Erythroblast (primary cell): ENCODE measurements at places on chromosomes 13 and 19.

DNA sequence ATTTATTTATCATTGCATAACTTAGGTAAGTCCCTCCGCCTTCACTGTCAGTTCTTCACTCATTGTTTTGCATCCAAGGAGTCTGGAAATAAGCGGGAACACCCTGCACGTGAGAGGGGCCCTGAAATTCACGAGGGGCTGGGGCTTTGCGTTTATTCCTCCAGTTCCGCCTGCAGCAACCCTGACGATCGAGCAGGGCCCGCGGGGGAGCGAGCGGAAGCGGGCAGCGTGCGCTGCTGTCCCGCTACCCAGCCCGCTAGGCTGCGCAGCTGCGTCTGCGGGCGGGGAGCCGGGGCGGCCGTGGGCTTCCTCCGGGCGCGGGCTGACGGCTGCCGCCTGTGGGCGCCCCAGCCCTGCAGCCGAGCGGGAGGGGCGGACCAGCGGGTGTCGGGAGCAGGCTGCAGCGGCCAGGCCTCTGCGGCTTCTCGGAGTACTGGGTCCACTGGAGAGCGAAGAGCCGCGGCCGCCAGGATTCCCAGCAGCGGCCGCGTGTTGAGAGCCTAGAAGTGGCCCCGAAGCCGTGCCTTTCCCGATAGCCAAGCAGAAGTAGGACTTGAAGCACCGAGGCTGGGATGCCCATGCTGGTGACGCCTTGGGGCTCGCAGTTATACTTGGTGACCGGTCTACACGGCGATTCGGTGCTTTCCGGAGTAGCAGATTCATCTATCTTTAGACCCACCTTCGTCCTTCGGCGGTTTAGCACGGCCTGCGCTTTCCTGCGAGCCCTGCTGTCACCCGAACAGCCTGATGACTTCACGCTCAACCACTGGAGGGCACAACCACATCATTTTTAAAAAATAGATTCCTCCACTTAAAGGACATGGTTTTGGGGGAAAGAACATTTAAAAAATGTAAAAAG, 32.9 kb upstream of the SACS start:
- peak; percentile 76 for DNase-seq

- no peak for DNase-seq
Observed at GRCh38 chr19:18304208-18304457, 18.7 kb downstream of the LSM4 start.

DNA sequence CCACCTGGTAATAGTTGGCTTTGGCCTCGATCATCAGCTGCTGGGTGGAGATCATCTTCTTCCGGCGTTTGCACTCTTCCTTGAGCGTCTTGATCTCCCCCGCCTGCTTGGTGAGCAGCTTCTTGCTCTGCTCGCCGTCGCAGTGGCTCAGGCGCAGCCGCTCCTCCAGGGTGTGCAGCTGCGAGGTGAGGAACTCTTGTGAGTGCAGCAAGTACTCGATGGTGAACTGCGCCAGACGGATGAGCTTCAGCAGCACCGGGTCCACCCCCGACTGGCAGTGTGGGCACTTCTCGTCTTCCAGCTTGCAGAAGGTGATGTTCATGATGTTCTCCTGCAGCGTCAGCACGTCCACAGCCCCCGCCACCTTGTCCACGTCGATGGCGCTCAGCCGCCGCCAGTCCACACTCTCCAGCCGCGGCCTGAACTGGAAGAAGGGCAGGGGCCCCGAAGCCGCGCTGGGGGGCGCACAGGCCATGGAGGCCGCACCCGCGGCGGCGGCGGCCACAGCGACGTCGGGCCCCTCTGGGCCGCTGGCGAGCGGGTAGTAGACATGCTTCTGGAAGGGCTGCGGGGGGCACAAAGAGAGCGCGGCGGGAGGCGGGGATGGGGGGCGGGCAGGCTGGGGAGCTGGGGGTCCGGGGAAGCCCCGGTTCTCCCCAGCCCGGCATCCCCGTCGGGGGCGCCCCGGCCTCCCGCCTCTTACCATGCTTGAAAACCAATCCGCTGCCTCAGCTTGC, 3.0 kb downstream of the DZIP1 start:
- no peak for DNase-seq

DNA sequence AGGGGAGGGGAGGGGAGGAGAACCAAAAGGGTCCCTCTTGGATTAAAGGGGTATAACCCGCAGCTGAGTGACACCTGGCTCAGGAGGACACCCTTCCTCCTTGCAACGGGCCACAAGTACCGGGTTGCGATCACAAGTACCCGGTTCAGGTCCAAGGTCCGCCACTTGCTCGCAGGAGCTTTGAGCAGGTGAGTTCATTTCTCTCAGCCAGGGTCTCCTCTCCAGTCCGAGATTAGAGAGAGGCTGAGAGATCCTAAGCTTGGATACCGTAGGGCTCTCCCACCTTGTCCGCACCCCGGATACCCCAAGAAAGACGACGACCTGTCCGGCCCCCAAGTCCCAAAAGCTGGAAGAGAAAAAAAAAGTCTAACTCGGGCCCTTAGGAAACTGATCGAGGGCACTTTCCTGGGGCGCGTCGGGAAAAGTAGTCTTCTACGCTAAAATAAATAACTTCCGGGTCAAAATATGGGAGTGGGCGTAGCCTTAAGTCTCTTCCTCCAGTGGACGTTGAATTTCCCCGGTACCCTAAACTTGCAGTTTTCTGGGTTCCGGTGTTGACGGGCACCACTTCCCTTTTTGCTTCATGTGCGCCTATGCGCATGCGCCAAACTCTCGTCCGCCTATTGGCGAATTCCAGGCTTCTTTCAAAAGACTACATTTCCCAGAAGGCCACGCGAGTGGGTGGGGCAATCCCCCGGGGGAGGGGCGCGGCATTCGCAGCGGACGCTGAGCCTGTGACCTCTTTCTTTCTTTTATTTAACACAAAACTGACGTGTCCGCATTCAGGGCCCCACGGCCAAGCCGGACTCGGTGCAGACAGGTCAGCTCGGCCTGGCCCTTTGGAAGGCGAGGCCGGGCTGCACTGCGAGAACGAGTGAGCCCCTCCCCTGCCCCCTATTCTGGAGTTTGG, 4.4 kb downstream of the C19orf67 start:
- peak; percentile 99 for DNase-seq

DNA sequence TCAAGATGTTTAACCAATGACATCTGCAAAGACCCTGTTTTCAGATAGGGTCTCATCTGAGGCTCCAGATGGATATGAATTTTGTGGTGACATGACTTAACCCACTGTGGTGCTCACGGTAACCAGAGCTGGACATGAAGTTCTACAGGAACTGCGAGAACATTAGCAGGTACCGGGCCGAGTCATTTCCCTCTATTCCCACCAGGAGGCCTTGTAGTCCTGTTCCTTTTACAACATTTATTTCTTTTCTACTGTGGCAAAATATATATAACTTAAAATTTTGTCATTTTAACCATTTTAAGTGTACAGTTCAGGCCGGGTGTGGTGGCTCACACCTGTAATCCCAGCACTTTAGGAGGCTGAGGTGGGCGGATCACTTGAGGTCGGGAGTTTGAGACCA, 7.6 kb upstream of the TSPAN16 start:
- peak; percentile 35 for DNase-seq

- no peak for DNase-seq
Observed at GRCh38 chr19:40740747-40741146, 9.5 kb downstream of the ACTMAP start.

- peak; percentile 71 for DNase-seq
Observed at GRCh38 chr19:15629003-15629880, 11.5 kb upstream of the CYP4F3 start.

- DNase-seq: no peak
Observed at GRCh38 chr19:31262725-31263191, 86.5 kb downstream of the TSHZ3 start.

- no peak for DNase-seq
Observed at GRCh38 chr13:102286326-102286725, 115.5 kb downstream of the FGF14 start.

DNA sequence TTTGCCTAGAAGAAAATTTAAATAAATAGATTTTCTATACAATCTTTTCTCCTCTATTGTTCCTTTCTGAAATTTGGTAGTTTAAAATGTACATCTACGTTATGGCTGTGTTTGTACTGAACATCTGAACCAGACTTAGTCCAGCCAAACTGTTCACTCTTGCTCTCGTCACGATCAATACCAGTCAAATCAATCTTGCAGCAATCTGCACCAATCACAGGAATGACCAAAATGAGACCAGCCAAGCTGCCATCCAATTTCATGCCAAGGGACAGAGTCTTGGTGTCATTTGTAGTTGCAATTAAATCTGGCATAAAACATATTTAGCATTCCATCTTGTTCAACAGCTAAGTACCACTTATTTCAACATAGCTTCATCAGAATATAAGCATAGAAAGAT, 156.6 kb downstream of the IRS2 start:
- no peak for DNase-seq

- no peak for DNase-seq
Observed at GRCh38 chr13:30021611-30022010, 171.2 kb upstream of the UBL3 start.

- no peak for DNase-seq
Observed at GRCh38 chr19:31530781-31531180, 181.5 kb upstream of the TSHZ3 start.

DNA sequence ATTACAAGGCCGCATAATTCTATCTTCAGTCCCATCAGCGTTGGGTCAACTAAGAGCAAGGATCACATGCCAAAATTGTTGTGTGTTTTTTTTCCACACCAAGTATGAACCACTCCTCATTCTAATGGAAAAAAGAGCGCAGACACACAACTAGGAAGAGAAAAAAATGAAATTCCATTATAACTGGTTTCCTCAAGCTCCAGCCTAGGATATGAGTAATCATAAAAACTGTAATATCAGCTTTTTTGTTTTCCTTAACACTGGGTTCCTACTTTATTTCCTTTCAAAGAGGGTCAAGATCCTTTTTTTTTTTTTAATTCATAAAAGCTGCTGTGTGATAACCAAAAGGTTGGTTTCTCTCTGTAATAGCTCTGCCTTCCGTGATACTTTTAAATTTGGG, 19.4 kb downstream of the TSHZ3 start:
- DNase-seq: no peak

DNA sequence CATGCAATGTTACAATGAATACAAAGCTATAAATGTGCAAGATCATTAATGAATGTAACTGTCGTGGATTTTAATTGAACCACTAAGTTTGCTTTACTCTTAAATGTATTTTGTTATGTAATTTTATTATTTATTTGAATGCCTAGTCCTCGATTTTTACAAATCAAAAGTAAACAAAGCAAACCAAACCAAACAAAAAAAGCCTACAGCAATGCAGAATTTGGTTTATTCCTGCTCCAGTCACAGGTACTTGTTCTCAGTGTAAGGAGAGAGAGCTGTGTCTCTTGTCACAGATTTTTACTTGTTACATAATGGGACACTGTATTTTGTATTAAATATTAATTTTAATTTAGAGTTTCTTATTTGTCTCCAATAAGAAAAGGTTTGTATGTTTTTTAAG, 584.3 kb upstream of the SLITRK6 start:
- no peak for DNase-seq

- peak; percentile 89 for DNase-seq
Observed at GRCh38 chr13:50080911-50081678, 65.9 kb downstream of the KCNRG start.

DNA sequence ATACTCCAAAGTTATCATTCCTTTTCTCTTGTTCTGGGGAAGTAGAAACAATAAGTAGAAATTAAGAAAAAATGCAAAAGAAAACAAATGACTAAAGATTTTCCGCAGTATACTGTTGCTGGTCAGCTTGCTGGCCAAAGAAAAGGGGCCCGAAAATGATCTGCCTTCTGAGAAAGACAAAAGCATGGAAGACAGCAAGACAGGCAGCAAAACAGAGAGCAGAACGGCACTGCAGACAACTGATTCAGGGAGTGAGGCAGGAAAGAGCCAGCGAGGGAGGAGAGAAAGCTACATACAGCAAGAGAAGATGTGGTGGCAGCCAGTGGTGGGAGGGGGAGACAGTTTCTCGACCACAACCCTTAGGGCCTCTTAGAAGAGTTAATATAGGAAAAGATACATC, 5.3 kb upstream of the DOCK9 start:
- DNase-seq: no peak

- no peak for DNase-seq
Observed at GRCh38 chr13:67150608-67151007, 79.5 kb downstream of the PCDH9 start.

DNA sequence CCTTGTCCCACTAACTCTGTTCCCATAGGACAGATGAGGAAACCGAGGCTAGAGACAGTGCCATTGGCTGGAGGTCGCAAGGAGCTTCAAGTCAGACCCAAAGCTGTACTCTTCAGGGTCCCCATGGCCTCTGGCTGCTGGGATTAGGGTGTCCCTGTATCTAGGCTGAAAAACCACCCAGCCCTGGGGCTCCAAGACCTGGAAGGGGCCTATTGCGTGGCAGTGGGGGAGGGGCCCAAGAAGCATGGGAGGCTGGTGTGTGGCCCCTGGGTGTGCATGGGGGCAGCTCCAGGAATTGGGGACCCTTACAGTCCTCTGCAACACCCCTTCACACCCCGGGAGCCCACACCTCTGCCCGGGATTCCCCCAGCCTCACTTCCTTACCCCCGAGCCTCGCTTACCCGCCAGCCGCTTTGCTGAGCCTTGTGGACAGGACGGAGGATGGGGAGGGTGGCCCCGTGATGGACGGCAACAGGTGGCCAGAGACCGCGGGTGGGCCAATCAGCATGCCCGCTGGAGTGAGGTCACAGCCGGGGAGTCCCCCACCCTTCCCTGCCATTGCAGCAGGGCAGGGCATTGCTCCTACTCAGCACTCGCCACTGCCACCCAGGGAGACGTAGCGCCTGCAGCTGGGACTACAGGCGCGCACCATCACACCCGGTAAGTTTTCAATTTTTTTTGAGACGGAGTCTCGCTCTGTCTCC, at the start of gene JSRP1:
Gene JSRP1 (minus strand): TSS at position 436 of the 704 bp plus-strand sequence. CDS start 1,103 bp downstream, outside the sequence.
- DNase-seq: no peak

- DNase-seq: no peak
Observed at GRCh38 chr19:36049080-36049698, 4.9 kb downstream of the THAP8 start.

DNA sequence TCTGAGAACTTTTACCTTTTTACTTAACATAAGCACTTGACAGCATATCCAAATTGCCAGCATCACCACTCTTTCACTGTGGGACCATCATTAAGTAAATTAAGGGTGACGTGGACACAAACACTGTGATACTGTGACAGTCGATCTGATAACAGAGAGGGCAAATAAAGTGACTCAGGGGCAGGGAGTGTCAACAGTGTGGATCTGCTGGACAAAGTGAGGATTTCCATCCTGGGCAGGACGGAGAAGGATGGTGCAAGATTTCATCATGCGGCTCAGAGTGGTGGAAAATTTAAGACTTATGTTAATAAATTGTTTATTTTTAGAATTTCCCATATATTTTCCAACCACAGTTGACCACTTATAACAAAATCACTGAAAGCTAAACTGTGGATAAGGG, 60.0 kb upstream of the WDFY2 start:
- DNase-seq: peak; percentile 20

GRCh38 chr13:26482451-26483197, 74.9 kb upstream of the WASF3 start:
- DNase-seq: peak; percentile 65
